ENCODE measurements at places on chromosomes 5 and 9.

- ATAC-seq: peak; percentile 56
Observed at GRCh38 chr9:85401998-85402397, 339.8 kb downstream of the AGTPBP1 start.

- ATAC-seq: peak; percentile 37
Observed at GRCh38 chr9:121750715-121751623, 99.5 kb downstream of the DAB2IP start.

DNA sequence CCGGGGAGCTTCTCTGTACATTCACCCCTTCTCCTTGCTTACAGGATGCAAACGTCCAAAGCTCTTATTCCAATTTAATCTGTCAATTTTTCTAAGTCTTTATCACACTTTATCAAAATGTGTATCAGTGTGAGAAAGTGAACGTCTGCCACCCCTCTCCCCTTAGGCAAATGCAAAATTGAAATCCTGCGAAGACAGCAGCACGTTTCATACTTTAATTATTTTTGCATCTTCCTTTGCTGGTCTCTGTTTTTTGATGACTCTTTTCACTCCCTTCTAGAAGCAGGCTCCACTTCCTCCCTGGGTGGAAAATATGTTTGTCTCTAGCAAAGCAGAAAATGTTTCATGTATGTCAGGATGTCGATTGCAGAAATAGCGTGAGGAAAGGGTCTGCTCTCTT is 576.5 kb upstream of the BRINP1 start:
- ATAC-seq: no peak

DNA sequence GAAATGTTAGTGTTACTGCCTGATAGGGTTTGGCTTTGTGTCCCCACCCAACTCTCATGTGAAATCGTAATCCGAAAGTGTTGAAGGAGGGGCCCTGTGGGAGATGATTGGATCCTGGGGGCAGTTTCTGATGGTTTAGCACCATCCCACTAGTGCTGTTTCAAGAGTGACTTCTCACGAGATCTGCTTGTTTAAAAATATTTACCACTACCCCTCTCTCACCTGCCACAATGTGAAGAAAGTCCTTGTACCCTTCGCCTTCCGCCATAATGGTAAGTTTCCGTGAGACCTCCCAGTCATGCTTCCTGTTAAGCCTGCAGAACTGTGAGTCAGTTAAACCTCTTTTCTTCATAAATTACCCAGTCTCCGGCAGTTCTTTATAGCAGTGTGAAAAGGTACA is 2.6 kb upstream of the RFX3 start:
- ATAC-seq: no peak

DNA sequence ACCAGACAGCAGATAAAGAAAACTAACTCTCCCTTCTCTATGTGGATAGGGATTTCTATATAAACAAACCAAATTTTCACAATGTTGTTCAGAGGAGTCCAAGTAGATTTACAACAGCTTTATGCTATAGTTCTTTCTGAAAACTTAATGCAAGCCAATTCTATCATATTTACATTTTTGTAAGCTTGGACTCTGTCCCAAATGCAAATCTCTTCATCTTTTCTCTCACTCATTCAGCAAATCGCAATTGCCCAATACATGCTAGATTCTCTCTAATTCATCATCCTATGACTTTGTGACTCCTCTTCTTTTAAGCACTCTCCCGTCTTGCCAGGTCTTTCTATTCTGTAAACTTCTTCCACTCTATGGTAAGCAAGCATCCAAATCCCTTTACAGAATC is 39.1 kb upstream of the UGT3A2 start:
- no peak for ATAC-seq

GRCh38 chr5:54754420-54754819 is 231.0 kb downstream of the ESM1 start:
- ATAC-seq: no peak

GRCh38 chr5:1190278-1190677 is 11.1 kb upstream of the SLC6A19 start:
- no peak for ATAC-seq

DNA sequence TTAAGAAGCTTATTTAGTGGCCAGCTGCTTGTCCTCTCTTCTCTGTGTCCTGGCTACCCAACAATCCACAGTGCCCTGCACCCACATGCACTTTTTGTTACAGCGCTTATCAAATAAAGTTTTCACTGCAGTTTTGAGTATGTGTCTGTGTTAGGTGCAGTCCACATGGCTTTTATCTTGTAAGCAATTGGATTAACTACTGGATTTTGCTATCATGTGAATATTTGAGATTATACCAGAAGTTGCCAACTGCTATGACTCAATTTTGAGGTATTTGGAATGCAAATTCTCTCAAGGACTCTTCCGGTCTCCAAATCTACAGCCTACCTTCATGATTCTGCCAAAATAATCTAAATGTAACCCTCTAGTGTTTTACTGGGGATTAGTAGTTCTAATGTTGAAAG is 690.2 kb downstream of the NR2F1-AS1 start:
- ATAC-seq: no peak

Measured in motor neuron (in vitro differentiated cells).